Gastroesophageal sphincter (tissue), 4 donors: ENCODE measurements at places on chromosomes 4 and X. TPM values are rescaled to one million over a fixed set of nuclear protein-coding genes. Genes with fewer than 3 reads are reported as not detected.

Gene CFAP47
- not detected for total RNA-seq

Gene RAB9A
- 50.7 TPM for total RNA-seq

Gene XPNPEP2
- 11.2 TPM for total RNA-seq

DNA sequence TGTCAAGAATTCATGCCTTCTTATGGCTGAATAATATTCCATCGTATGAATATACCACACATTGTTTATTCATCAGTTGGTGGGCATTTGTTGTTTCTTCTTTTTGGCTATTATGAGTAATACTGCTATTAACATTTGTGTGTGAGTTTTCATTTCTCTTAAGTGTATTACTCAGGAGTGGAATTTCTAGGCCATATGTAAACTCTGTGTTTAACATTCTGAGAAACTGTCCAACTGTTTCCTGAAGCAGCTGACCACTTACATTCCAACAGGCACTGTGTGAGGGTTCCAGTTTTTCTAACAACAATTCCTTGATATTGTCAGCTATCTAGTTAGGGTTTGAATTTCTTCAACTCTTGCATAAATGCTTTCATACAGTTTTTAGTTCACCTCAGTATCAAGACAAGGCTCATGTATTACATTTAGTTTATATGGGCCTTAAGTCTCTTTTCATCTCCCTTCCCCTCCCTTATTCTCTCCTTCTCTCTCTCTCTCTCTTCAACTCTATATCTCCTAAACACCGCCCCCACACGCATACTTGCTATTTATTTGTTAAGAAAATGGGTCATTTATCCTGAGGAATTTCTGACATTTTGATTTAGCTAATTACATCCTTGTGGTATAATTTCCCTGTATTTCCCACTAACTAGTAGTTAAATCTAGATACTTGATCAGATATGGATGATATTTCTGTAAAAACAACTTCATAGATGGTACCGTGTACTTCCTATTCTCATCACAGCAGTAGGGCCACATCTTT, 77.4 kb downstream of the WDR19 start:
- ATAC-seq, result no peak

DNA sequence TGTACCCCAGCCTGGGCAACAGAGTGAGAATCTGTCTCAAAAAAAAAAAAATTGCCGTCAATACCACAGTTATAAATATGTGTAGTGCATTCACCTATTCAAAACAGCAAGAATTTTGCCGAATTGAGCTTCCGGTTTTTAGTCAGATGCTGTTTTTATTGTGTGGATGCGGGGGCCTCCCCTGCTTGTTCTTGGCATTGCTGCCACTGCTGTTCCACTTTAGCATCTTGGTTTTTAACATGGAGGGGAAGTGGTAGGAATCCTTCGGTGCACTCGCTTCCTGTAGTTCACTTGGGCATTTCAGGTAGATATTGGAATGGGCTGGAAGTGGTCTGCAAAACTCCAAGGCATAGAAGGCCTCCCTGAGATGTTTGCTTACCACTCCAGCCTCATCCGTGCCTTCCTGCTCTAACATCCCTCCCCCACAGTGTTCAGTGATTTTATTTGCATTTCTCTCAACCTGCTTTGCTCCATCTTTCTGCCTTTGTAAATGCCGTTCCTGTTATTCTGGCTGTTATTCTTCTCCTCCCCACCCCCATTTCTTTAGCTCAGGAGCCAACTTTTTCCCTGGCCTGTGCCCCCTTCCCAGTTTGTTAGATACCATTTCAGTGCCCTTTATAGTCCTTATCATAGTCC, 25.5 kb downstream of the MOB1B start:
- no peak for ATAC-seq
